ENCODE measurements at places on chromosomes 4 and X. TPM values are rescaled to one million over a fixed set of nuclear protein-coding genes. Genes with fewer than 3 reads are reported as not detected.
A peak's percentile ranks its signal among the peaks of the same experiment; 100 is the strongest.

GRCh38 chrX:133783274-133783673 is 202.1 kb downstream of the GPC3 start:
- no peak for DNase-seq

PNMA6F gene
- not detected for total RNA-seq

GRCh38 chr4:109276482-109277095 is 25.9 kb downstream of the COL25A1 start:
- no peak for DNase-seq

PRSS12 gene
- 12.2 TPM for total RNA-seq

PIR gene
- 126 TPM for total RNA-seq

GRCh38 chr4:153060196-153060595 is 124.1 kb downstream of the FHDC1 start:
- DNase-seq = no peak

GPAT3 gene
- total RNA-seq = 65.1 TPM

- no peak for DNase-seq
Observed at GRCh38 chr4:175326796-175327195, 408.6 kb downstream of the ADAM29 start.

- no peak for DNase-seq
Observed at GRCh38 chr4:137707102-137707620, 174.9 kb upstream of the PCDH18 start.

DNA sequence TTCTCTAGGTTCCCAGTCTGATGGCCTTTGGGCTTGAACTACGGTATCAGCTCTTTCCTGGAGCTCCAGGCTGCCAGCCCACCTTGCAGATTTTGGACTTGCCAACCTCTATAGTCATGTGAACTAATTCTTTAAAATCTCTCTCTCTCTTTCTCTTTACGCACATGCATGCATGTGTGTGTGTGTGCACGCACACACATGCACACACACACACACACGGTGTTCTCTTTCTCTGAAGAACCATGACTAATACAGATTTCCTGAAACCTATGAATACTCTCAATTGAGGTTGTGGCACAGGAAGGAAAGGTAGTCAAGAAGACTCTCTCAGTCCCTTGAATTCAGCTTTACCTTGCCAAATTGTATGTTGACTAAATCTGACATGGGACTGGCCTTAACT is 6.2 kb upstream of the ZCCHC13 start:
- DNase-seq = no peak

DNA sequence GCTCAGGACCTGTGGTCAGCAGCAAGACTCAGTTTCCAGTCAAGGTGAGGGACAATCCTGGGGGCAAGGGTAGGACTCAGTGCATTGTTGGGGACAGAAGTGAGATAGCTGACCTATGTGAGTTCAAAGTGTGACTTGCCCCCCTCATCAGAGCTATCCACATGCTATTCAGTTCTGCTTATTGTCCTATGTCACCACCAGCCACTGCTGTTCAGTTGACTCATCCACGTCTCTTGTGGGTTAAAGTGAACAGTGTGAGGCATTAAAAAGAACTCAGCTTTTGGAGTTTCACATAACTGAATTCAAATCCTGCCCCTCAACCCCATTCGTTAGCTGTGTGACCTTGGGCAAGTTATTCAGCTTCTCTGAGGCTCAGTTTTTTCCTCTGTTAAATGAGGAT is 4.4 kb upstream of the APLN start:
- no peak for DNase-seq

DNA sequence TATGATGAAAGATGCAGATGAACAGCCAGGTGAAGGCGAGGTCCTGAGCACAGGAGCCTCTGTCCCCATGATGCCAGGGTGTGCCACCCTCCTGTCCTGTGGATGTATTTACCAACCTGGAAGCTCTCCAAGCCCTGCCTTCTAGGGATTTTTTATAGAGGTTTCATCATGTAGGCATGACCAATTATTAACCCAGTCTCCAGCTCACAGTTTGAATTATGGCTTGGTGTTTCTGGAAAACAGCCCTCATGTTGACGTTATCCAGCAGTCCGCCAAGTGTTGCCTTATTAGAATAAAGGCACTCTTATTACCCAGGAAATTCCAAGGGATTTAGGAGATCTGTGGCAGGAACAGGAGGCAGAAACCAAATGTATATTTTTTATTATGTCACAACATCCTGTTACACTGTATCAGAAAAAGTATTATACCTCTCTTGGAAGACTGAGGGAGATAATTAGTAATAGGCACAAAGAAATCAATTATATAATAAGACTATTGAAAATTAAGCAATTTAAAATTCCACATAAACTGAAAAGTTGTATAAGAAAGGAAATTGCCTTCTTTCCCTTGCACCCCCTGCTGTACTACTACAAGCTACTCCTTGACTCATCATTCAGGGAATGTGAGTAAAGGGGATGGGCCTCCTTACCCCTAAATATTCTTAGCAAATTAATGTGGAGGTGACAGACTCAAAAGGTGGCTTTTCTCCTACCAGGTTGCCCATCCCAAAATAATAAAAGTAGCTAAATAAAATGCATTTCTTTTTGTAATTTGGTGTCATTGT is 129.6 kb downstream of the ZNF330 start:
- DNase-seq = peak; percentile 91

CTSO gene
- total RNA-seq = 9.6 TPM

DNA sequence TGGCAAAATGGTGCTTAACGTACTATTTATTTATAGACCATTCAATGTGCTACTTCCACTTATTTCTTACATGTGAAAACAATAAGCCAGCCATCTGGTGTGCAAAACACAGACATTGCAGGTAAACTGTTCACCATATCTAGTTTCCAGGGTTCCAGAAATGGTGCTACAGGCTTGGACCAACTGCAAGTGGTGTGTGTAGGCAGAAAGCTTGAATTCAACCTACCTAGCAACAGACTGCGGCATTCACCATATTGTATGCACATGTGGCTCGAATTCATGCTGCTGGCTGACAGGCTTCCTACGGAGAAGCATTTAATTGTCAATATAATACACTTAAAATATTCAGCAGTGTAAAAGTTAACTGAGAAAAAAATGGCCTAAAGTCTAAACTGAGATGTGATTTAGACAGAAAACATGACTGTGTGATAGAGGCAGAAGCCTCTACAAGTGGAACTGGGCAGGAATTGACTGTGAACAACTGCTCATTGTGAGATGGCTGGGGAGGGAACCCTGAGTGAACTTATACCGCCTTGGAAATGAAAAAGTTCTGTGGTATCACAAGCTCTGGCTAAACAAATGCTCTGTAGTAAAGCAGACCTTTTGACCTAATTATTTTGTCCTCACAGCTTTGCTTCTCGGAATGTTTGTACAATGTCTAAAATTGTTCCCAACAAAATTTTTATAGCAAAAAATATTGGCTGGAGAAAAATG is 434.7 kb downstream of the GRIA2 start:
- no peak for DNase-seq

- no peak for DNase-seq
Observed at GRCh38 chr4:78704981-78705683, 71.0 kb upstream of the BMP2K start.

DNA sequence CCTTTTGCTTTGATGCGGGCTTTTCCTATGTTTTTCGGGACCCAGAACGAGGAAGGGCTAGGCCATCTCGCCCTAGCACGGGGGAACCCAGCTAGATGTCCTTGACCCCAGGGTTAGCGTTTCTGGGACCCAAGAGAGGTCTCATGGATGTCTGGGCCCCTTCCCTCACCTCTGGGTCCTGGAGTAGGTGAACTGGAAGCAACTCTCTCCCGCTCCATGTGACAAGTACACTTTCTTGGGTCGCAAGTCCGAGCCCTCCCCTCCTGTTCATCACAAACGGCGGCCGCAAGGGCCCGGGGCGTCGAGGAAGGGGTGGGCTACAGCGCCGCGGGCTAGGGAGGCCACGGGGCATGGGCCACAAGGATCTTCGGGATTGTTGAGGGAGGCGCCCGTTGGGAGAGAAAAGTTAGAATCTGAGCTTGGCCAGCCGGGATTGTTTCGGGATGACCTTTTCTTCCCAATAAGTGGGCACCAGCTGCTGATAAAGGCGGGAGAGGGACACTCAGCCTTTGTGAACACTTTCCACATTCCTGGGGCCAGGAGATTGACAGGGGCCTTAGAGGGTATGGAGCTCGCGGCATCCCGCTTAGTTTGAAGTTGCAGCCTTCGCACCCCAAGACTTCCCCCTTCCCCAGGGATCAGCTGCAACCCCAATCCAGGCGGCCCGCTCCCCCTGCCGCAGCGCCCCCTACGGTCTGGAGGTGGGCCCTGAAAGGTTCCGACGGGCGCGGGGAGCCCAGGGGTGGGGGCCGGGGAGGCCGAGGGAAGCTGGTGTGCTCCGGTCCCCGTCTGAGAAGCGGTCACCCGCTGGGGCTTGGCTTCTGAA is 136.9 kb upstream of the ZIC3 start:
- DNase-seq = no peak

DNA sequence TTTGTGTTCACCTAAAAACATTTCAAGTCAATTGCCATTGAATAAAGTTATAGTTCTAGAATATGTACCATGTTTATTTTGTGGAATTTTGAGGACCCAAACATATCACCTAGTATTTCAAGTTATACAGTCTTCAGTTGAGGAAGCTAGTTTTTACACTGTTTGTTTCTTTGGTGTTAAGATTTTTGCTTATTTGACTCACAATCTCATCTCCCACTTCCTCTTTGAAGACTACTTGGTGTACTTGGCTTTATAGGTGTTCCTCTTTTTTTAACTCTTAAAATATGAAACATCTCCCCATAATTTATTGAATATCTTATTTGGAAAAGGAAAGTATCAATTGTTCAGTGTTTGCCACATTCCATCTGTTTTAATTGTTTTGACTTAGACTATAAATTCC is 675.4 kb downstream of the RAPGEF2 start:
- DNase-seq = no peak

NR3C2 gene
- 1.9 TPM for total RNA-seq

CORIN gene
- total RNA-seq = 0.25 TPM

- DNase-seq = peak; percentile 68
Observed at GRCh38 chrX:65706041-65706828, 38.8 kb downstream of the MSN start.

DNA sequence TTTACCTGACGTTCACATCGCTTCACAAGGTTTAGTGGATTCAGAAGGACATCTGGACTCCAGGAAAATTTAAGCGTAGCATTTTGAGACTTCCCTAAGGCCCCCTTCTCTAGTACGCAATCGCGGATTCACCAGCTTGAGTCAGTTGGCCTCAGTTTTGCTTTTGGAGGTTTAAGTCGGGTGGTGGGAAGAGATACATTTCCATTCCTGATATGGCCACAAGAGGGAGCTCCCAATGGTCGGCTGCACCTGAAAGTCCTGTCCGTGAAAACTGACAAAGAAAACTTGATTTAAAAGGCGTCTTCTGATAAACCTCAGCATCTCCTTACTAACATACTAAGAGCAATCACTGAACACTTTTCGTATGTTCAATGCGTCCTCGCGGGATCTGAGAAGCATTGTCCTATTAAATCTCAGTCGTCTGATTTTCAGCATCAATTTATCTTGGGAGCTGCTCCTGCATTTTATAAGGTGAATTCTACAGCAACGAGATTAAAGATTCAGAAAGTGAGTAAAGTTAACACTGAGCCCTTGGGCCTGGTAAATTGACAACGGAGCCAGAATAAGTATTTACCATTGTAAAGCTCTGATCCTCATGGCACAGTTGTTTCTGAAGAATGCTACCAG is 50.6 kb downstream of the LGI2 start:
- peak; percentile 59 for DNase-seq

GRCh38 chr4:121408-122084 is 2.8 kb upstream of the ZNF718 start:
- no peak for DNase-seq

GRCh38 chrX:105758754-105759153 is 63.6 kb upstream of the NRK start:
- no peak for DNase-seq

- no peak for DNase-seq
Observed at GRCh38 chrX:19086102-19086772, 36.0 kb downstream of the ADGRG2 start.

- no peak for DNase-seq
Observed at GRCh38 chr4:148238811-148239493, 203.3 kb downstream of the NR3C2 start.

DNA sequence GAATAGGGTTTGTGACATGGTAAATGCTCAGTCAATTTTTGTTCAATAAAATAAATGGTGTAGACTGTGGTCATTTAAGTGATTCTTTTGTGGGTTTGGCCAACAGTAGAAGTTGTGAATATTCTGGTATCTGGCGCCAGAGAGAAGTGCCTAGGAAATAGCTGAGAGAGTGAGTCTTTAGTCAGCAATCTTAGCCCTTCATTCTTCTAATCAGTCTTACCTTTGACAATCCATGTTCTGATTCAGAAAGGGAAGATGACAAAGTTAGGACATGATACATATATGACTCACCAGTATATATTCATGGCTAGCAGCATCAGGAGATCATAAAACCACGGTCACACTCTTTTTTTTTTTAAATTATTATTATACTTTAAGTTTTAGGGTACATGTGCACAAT is 141.8 kb upstream of the PCDH18 start:
- DNase-seq = no peak

DNA sequence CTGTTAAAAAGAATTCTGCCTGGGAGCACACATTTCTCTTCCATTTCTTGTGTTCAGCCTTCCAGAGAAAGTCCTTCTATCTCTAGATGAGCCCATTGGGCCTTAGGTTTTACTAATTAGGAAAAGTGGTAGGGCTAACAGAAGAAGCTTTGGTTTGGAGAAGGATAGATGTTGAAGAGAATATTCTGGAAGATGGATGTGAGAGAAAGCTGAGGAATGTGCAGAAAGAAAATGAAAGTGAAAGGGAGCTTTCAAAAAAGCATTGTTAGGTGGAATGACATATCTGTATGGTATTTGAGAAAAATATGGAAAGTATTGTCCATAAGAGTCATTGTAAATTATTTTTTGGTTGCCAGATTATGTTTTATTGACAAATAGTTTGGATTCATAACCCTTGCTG is 474.8 kb upstream of the SLIT2 start:
- no peak for DNase-seq

All from H4 (cell line).